ENCODE measurements at places on chromosomes 16 and 17.

- DNase-seq = no peak
These were observed 9.2 kb upstream of the KANSL1 start for GRCh38 chr17:46202424-46202823.

DNA sequence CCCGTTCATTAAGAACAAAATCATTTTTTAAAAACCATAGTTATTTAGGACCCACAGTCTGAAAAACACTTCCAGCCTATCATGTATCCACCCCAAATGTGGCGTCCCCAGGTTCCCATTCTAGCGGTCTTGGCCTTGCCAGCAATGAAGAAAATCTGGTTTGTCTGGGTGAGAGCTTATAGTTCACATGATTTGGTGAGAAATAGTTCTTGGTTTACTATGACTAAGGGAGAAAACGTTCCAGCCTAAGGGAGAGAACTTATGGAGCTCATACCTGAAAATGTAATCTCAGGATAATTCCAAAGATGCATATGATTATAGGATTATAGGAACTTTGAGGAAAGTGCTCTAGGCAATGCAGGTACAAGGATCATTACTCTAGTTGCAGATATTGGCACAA, 4.8 kb downstream of the MARVELD3 start:
- no peak for DNase-seq

DNA sequence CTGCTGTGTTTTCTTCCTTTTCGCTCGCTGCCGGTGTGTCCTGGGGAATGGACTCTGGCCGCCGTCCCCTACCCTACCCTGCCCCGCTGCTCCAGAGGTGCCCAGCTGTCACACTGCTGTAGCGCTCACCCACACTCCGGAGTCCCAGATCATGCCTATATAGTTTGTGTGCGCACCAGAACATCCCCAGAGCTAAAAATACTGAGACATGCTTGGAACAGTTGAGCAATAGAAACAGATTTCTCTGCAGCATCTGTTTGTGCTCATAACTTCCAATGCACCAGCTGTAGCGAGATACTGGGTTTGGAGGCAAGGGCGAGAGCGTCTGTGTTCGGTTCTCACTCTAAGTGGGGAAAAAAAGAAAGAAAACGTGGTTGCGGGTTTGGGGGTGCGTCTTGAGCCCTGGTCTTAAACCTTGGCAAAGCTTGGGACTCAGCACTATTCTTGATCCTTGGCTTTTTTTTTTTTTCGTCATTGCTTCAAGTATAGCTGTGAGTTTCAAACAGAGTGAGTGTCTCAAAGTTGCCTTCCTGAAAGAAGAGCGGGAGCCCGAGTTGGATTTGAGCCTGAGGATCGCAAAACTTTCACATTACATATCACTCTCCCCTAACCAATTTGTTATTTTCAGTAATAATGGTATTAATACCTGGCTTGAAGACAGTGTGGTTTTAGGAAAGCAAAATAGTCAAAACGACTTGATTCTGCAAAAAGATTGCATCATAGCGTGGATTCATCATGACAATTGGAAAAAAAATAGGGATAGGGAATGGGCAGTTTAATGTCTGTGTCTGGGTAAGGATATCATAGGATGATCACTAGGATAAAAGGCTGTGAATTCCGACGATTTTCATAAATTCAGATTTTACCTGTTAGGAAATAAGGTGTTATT, 621 bp downstream of the KCNJ2 start:
- no peak for DNase-seq

DNA sequence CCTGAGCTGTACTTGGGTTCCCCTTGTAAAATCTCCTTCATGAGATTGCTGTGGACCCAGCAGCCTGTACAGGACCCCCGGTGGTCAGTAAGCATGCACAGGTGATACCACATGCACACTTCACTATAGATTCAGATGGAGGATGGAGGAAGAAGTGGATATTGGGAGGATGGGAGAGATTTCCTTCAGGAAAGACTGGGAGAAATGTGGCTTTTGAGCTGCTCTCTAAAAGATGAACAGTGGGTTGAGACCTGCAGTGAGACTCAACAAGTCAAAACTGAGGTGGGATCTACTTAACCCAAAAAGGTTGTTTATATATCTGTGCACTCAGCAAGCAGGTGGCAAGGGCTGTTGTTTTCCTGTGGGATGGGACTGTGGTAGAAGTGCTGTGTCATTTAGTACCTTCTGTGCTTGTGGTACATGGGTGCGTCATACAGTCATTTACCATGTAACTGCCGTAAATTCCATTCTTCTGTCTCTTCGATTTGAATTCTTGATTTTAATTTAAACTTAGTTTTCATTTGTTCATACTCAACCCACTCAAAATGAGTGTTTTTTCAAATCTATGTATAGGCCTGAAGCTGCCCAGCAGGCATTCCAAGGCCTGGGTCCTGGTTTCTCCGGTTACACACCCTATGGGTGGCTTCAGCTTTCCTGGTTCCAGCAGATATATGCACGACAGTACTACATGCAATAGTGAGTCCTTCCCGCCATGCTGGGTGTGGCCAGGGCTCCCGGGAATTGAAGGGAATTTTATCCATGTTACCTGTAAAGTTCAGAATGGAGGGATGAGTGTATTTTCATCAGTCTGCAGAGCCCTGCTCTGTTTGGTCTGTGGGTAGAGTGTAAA, 6.9 kb downstream of the HERPUD1 start:
- no peak for DNase-seq

- no peak for DNase-seq
These were observed 76.4 kb upstream of the TBX2 start for GRCh38 chr17:61323003-61323908.

- no peak for DNase-seq
These were observed 13.2 kb downstream of the GLIS2 start for GRCh38 chr16:4328782-4329775.

DNA sequence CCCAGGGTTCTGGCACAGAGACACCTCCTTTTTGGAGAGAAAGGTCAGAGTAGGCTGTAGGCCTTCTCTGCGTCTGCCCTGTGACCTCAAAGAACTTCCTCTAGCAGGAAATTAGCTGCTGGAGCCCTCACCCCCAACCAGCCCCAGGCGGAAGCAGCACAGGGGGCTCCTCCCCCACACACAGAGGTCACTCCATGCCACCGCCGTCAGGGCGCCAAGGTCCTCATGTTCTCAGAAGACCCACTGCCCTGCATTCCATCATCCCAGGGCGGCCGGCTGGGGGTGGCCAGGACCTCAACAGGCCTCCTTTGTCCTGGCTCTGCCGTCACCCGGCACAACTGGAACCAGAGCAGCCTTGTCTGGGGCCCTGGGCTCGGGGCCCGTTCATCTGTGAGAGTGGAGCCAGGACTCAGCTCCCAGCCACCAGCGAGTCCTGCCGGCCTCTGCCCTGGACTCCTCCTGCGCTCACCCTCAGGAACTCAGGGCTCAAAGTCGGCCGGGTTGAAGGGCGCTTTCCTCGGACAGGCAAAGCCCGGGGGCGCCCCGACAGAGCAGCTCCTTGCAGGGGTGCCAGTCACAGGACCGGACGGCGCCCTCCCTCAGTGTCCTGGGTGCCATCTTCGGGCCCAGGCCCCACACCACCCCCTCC, 1.2 kb downstream of the TMC6 start:
- DNase-seq = no peak

- no peak for DNase-seq
These were observed 61.7 kb upstream of the MRC2 start for GRCh38 chr17:62565817-62566216.

- no peak for DNase-seq
These were observed 17.4 kb upstream of the OR1F1 start for GRCh38 chr16:3170440-3171180.

- no peak for DNase-seq
These were observed 797 bp downstream of the GRB7 start for GRCh38 chr17:39738568-39738901.

GRCh38 chr16:86371083-86371803, 139.1 kb upstream of the FOXF1 start:
- DNase-seq = no peak

GRCh38 chr17:81454473-81454872, 58.1 kb downstream of the ACTG1 start:
- no peak for DNase-seq

DNA sequence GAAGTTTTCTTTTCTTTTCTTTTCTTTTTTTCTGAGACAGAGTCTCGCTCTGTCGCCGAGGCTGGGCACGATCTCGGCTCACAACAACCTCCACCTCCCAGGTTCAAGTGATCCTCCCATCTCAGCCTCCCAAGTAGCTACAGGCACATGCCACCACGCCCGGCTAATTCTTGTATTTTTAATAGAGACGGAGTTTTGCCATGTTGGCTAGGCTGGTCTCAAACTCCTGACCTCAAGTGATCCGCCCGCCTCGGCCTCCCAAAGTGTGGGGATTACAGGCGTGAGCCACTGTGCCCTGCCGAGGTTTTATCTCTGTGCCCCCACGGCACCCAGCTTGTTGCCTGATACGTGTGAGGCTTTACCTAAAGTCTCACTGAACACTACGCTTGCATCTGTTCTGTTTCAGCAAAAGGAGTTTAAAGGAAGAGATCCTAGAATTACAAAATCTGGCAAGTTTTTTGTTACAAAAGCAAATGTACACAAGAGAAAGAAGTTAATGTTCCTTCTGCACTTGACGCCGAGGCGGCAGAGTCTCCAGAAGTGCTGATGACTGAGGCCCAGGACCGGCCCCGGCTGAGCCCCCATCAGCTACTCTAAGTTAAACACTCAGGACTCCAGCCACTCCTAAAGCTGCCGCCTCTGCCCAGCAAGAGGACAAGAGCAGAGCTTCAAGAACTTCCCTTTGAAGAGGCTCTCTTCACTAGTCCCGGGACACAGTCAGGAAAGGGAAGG, 9.2 kb downstream of the ABCA3 start:
- no peak for DNase-seq

GRCh38 chr16:65274566-65274965, 152.7 kb upstream of the CDH11 start:
- no peak for DNase-seq

GRCh38 chr17:30267625-30268024, 24.1 kb downstream of the BLMH start:
- DNase-seq = no peak

GRCh38 chr17:41254861-41255260, 323 bp upstream of the KRTAP9-9 start:
- DNase-seq = no peak

GRCh38 chr16:86408685-86409084, 101.6 kb upstream of the FOXF1 start:
- no peak for DNase-seq

GRCh38 chr16:27676839-27677238, 126.9 kb downstream of the KATNIP start:
- DNase-seq = no peak

- DNase-seq = no peak
These were observed 29.8 kb upstream of the SALL1 start for GRCh38 chr16:51180719-51181502.

DNA sequence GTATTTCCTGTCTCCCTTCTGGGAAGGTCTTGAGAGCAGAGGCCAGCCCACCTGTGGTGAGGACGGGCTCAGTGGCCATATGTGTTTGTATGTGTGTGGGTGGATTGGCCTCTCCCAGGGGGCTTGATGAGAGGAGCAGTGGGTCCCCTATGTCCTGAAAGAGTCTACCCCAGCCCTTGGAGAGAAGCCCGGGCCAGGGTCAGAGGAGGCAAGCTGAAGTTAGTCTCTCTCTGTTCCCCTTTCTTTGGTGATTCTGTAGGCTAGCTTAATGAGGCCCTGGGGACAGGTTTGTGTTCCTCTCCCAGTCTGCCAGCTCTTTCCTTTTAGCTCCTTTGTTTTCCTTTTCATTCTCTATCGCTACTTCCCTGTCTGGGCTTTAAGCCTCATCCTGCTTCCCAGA, 23.8 kb upstream of the NFATC3 start:
- no peak for DNase-seq

DNA sequence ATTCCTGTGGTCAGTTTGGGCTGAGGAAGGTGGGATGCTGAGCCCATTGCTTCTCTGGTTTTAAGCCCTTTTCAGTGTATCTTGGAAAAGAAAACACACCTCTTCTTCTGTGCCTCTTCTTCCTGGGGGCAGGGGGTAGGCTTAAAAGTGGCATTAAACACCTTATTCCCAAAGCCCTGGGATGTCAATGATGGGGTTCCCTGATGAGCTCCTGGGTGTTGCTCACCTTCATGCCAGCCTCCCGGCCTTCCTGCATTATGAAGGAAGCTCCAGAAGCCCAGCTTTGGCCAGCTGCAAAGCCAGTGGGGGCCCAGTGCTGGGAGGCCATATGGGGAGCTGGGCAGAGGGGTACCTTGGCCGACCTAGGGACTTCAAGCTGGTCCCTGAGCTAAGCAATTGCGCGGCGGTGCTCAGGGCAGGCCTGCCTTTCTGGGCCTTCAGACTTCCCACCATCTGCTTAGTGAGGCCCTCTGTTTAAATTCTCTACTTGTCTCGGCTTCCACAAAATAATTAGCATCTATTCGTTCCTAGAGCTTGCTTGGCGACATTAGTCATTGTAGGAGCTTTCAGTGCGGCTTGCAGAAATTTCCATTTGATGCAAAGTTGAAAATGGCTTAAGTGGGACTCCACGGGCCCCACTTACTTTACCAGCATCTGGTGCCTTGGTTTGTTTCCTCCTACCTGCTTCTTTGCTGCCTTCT, 121.7 kb upstream of the NLRP1 start:
- DNase-seq = no peak

- no peak for DNase-seq
These were observed 11.2 kb downstream of the MVP start for GRCh38 chr16:29831490-29831889.

- DNase-seq = no peak
These were observed 7.4 kb upstream of the B9D1 start for GRCh38 chr17:19369846-19370492.

- no peak for DNase-seq
These were observed 31.3 kb downstream of the DCUN1D3 start for GRCh38 chr16:20868890-20869289.

DNA sequence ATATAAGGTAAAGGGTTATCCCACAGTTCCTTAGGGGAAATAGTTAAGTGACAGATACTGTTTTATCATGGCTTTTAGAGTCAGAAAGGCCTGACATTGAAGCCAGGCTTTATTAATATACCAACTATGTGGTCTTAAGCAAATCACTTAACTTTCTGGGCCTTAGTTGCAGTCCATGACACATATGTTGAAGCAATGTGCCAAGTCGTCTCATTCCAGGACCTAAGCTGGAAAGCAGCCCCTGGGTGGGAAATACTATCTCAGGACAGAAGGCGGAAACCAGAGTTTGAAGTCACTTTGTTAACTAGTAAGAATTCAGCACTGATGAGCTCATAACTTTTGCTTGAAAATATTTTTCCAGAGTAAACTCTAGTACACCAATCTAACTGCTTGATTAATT, 80.0 kb downstream of the USP32 start:
- no peak for DNase-seq

- DNase-seq = no peak
These were observed 122.0 kb downstream of the CLEC16A start for GRCh38 chr16:11066261-11066870.

DNA sequence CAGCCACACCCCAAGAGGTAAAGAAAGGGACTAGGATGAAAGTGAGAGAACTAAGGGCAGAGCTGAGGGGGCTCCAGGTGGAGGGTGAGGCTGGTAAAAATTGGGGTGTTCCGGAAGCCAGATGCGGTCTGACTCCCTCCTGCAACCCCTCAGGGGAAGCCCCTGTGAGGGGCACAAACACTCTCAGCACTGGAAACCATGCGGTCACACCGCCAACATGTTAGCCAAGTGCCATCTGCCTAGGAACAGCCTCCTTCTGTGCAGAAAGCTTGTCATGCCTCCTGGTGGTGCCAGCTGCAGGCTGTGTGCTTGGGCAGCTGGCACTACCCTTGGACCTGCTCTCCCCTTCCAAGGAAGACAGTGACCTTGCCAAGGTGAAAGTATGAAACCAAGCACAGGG, 83.5 kb upstream of the RPL38 start:
- no peak for DNase-seq
